ENCODE measurements at places on chromosomes 2 and 18.

- DNase-seq = no peak
Observed at GRCh38 chr18:64240316-64240715, 91.4 kb upstream of the LINC00305 start.

DNA sequence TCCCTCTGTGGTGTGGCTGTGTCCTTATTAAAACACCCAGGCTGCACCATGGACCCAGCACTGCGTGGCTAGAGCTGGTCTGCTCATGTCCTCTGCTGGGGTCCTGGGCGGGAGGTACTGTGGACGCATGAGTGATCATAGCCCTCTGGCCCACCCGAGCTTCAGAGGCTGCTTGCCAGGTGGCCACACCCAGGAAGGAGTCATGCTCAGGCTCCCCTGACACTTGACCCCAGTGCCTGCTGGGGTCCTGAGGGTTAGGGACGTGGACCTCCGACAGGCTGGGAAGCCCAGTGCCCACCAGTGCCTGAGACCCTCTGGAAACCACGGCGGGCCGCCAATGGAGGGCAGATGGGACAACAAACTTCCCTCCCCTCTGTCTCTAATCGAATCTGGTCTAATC lies 66.3 kb upstream of the HS6ST1 start:
- no peak for DNase-seq

DNA sequence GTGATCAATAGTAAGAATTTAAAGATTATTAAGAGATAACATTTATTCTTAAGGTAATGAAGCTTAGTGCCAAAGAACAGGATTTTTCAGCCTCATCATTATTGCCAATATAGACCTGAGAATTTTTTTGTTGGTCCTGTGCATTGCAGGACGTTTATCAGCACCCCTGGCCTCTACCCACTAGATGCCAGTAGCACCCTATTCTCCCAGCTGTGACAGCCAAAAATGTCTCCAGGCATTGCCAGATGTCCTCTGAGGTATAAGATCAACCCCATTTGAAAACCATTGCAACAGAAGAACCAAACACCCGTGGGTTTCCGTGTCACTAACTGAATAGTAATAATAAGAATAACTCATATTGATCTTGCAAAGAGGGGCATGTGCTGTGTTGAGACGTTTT lies 700.0 kb upstream of the SOX11 start:
- no peak for DNase-seq

GRCh38 chr2:18959952-18960717 lies 370.8 kb upstream of the NT5C1B start:
- DNase-seq = no peak

DNA sequence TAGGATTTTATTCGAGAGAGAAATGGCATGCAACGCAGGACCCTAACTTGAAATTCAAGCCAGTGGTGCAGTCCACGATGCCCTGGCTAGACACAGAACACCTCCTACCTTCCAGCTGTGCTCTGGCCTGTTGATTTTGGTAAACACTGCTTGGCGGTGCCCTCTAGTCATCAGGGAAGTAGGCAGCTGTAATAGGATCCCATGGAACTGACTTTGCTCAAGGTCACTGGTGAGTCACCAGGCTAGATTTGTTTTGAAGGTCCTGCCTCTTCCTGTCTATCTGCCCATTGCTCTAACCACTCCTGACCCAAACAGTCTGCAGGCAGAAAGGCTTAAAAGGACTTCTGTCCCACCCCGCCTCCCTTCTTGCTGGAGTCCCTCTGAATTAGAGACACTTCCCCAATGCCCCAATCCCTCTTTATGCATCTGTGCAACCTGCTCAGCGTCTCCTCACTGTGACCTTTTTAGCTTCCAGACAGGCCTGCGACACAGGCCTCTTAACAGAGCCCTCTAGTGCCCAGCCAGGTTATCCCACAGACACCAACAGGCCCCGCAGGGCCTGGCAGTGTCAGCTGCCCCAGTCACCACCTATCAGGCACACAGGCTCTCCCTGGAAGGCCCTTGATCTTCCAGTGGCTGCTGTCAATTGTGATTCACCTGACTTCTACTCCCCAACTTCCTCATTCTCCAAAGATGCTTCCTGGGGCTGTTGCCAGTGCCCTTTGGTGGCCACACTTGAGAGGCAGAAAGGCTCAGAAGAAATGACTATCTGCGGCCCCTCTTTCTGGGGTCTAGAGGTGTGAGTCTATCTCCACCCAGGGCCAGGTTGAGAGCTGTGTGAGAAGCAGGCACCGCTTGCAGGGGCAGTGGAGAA lies 5.2 kb downstream of the TMEM127 start:
- DNase-seq = peak; percentile 56

GRCh38 chr2:102636283-102636907 lies 17.0 kb downstream of the SLC9A2 start:
- DNase-seq = no peak

DNA sequence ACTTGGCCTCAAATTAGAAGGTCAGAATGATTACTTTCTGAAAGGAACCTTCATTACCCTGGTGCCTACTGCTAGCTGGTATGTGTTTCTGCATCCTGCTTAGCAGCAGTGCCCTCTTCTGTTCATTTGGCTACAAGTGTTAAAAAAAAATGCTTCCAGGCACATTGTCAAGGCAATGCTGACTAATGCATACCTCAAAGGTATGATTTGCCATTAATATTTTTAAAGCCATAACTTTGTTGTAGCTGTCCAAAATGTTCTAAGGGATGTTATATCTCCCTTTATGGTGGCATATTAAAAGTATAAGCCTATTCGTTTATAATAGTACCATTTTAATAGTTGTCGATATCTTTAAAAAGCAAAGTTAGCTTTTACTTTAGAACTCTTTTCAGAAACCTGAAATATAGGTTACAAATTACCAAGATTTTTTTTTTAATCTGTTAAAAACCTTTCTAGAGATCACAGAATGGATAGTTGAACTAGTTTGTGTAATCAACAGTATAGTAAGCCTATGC lies 52.0 kb upstream of the FAM171B start:
- DNase-seq = peak; percentile 57

GRCh38 chr2:222105046-222105445 lies 193.8 kb downstream of the PAX3 start:
- no peak for DNase-seq

GRCh38 chr18:41504316-41504715 lies 450.7 kb upstream of the PIK3C3 start:
- no peak for DNase-seq

- DNase-seq = no peak
Observed at GRCh38 chr2:27010139-27010538, 22.6 kb upstream of the TMEM214 start.

- DNase-seq = peak; percentile 69
Observed at GRCh38 chr18:44826418-44827259, 146.0 kb downstream of the SETBP1 start.

- DNase-seq = no peak
Observed at GRCh38 chr2:125037135-125037653, 1012.1 kb downstream of the CNTNAP5 start.
